ENCODE measurements at places on chromosomes 4 and X. TPM values are rescaled to one million over a fixed set of nuclear protein-coding genes. Genes with fewer than 3 reads are reported as not detected.

DNA sequence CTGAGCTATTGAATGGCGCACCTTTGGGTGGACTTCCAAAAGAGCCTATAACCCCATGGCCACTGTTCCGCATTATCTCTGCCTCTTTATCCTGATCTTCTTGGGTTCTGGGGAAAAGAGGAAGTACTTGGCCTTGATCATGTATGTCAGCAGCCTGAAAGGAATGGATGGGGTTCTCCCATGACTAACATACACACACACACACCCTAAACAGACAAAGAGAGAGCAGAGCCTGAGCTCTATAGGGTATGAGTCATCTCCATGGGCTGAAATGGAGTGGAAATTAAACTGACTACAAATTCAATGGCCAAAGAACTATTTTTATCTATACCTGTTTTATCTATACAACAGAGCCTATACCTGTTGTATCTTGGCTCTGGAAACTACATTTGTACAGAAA lies 141.5 kb upstream of the MTMR8 start:
- DNase-seq = no peak

GRCh38 chr4:88442689-88443191 lies 14.2 kb upstream of the HERC5 start:
- DNase-seq = no peak

DNA sequence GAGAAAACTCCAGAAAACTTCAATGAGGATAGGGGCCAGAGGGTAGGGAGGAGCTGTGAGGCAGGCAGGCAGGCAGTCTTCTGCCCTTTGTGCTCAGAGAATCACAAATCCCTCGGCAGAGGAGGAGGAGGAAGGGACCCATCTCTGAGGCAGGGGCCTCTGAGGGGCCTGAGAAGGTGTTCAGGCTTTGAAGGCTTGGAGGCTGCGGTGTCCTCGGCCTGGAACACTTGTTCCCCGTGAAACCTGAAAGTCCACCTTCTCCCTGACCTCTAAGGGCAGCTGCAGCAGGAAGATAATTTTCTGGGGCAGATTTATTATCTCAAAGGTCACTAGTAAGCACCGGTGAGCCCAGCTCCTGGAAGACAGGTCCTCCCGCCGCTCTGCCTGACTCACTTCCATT lies 200.3 kb upstream of the BCOR start:
- DNase-seq = no peak

DNA sequence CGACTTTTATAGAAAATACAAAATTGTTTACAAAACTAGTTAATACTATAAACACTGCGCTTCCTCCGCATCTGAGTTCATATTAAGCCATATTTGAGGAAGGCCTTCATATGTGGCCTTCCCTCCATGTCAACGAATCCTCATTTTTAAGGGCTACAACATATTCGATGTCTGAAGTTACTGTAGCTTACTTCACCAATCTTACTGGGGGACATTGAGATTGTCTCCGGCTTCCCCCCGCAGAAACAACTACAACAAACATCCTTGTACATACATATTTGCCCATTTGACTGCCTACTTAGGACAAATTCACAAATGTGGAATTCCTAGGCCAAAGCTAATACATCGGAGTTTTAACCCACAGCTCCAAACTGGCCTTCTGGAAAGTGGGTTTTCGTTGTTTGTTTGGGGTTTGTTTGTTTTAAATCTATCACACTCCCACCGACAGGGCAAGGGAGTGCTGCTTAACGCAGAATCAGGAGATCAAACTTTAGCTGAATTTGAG lies 581 bp upstream of the FAM114A1 start:
- no peak for DNase-seq

GRCh38 chr4:40908297-40908696 lies 158.5 kb downstream of the NSUN7 start:
- DNase-seq = peak; percentile 76

TBX22 gene
- 0.81 TPM for total RNA-seq

HSD17B13 gene
- not detected for total RNA-seq
